Epithelial cell of prostate (primary cell): ENCODE measurements at places on chromosomes 2 and 18.

GRCh38 chr2:7044253-7045250 lies 127.3 kb downstream of the RNF144A start:
- DNase-seq: no peak

DNA sequence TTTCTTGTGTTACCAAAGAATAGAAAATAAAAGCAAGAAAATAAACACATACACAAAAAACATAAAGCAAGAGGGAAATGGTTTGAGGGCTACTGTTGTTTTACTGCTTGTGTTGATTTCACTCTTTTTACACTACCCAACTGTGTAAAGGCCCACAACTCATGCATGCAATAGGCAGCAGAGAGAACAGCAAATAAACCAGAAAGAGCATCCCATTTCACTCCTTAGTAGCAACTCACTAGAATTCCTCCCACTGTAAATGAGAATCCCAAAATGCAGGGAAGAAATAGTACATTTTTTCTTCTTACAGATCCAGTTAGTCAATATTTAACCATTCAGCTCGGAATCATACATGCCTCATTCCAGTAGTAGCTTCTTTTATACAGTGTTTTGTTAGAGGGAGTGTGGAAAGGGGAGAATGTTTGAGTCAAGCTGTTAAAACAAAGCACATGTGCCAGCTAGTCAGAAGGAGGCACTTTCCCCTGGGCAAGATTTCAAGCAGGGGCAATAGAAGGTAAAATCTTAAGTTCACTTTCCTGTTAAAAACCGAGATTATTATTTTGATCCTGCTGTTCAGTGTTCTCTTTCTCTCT lies 147.2 kb upstream of the FAM98A start:
- no peak for DNase-seq

- DNase-seq: peak; percentile 39
Measured at GRCh38 chr2:144694456-144694855, 174.5 kb upstream of the ZEB2 start.

- DNase-seq: no peak
Measured at GRCh38 chr2:75416420-75417342, 144.1 kb downstream of the EVA1A start.

DNA sequence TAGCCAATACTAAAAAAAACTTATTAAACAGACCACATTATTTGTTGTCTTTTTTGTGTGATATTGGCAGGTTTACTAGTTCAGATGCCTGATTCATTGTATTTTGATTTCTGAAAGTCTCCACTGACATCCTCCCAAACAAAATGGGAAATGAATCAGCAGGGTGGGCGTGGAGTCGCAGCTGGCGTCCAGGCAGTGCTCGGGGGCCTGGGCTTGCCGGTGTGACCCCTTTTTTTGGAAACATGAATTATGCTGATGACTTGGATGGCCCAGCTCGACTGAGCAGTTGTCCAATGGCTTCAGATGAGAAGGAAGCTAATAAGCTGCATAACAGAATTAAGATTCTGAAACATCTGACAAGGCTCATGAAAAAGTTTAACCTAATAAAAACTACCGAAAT lies 1.7 kb upstream of the KCNG2 start:
- no peak for DNase-seq

DNA sequence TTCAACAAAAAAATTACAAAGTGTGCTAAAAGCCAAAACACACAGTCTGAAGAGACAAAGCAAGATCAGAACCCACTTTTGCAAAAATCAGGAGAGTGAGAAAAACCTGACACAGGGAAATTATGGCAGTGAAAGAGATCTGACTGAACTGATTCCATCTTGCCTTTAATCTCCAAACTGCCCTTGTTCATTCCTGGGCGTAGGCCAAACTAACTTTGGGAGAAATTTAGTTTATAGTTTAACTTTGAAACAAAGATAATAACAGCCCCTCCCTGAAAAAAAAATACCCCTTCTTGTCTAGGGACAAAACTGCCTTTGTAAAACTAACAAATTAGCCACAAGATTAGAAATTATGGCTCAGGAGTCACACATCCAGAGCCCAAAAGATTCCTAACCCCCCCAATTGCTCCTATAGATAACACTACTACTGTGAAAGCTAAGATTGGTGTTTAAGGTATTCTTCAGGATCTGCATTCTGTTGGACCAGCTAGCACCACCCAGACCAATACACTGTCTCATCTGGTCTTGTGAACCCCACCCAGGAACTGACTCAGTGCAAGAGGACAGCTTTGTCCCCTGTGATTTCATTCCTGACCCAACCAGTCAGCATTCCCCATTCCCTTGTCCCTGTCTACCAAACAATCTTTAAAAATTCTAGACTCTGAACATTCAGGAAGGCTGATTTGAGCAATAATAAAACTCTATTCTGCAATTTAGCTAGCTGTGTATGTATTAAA lies 226.1 kb upstream of the SH3BP4 start:
- DNase-seq: no peak

DNA sequence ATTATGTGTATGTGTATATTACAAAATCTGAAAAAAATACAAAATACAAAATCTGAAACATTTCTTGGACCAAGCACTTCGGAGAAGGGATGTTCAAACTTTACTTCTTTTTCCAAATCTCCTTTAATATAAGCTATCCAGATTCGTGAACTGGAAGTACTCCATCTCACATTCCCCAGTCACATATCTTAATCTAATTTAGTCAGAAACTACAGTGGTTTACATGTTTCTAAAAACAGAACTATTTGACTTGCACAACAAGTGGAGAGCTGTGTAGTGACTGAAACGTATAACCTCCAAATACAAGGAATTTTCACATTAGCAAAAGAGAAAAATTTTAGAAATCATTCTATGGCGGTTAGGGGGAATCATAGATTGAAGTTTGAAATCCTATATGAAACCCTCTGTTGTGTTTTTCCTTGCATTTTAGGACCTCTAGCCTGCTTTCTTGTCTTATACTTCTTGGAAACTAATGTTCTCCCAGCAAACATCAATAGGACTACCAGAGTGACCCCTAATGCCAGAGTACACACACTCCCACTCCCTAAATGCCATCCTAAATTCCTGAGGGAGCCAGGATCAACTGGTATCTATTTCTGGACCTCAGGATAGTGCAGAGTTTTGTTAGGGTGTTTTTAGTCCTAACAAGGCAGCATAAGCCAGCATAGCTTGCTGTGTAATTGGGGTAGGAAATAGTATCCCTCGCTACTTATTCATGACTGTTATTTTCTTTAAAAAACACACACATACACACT lies 30.2 kb upstream of the ROCK1 start:
- no peak for DNase-seq

- peak; percentile 8 for DNase-seq
Measured at GRCh38 chr2:21333684-21334083, 209.9 kb downstream of the TDRD15 start.

- peak; percentile 3 for DNase-seq
Measured at GRCh38 chr2:206642075-206643025, at the start of gene FAM237A. FAM237A (plus strand) TSS chr2:206642487; CDS start chr2:206644237, 1,750 bp downstream.

DNA sequence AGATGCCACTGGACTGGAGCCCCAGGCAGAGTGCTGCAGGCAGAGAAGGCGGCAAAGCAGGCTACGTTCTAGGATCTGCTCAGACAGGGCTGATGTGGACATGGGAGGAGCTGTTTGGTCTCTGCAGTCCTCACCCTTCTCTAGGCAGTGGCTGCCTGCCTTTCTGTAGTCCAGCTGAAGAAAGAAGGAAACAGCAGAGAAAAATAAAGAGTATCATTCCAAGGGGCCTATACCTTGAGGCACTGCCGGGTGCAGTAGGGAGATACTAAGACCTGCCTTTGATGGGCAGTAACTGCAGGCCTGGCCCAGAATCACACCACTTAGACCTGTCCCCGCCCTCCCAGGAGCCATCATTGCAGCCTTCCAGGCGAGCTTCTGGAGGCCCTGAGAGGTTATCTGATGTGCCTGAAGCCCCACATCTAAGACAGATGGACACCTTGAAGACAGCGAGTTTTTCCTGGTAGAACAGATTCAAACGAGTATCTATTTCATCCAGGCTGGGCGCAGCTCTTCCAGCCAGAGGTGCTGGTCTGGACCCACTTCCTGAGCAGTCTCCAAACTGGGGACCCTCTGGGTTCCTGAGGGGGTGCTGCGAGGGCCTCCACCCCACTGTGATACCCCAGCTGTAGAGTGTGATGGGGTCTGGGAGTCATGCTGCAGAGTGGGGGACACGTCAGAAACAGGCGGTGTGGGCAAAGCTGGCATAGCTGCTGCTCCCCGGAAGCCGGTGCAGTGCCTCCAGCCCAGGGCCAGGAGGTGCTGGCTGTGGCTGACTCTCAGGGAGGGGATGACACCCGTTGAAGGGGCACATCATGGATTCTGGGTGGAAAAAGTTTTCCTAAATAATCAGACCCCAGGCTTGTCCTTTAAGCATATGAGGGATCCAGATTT lies 87.3 kb upstream of the OTOS start:
- DNase-seq: no peak

- DNase-seq: peak; percentile 70
Measured at GRCh38 chr2:121197369-121198091, 87.5 kb downstream of the TFCP2L1 start.

DNA sequence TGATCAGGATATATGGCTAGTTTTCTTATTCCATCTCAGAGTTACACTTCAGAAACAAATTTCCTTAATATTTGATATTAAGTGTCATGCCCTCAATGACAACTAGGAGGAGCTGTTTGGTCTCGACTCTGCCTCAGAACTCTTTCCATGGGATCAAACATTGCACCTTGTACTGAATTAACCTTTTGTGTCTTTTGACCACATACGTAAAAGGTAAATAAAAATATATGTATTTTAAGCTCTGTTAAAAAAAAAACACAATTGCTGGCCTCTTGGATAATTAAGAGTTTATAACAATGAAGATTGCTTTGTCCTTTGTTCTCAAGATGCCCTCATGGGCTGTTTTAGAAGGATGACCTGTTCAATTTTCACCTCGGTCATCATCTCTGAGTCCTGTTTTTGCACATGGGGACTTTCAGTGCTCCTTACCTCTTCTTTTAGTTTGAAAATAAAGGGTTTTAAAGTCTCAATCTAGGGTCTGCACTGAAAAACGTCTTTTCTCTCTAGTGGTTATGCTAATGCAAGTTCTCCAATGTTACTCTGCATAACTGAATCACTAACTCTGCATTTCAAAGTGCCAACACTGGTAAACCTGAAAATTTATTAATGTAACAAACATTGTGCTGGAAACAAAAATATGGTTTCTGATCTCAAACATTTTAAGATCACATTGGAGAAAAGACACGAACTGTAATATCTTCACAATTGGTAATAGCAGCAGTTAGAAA lies 18.8 kb upstream of the FN1 start:
- DNase-seq: no peak
